Suppressor macrophage (primary cell): ENCODE measurements at places on chromosomes 5 and 9.

GRCh38 chr5:165138236-165138635 is 1632.8 kb downstream of the MAT2B start:
- DNase-seq, result no peak

- DNase-seq, result no peak
Measured at GRCh38 chr9:77023726-77024125, 4.3 kb downstream of the FOXB2 start.

GRCh38 chr5:82704381-82704780 is 372.8 kb downstream of the TMEM167A start:
- DNase-seq, result no peak

GRCh38 chr9:86500667-86501435 is 146.6 kb upstream of the TUT7 start:
- peak; percentile 40 for DNase-seq

DNA sequence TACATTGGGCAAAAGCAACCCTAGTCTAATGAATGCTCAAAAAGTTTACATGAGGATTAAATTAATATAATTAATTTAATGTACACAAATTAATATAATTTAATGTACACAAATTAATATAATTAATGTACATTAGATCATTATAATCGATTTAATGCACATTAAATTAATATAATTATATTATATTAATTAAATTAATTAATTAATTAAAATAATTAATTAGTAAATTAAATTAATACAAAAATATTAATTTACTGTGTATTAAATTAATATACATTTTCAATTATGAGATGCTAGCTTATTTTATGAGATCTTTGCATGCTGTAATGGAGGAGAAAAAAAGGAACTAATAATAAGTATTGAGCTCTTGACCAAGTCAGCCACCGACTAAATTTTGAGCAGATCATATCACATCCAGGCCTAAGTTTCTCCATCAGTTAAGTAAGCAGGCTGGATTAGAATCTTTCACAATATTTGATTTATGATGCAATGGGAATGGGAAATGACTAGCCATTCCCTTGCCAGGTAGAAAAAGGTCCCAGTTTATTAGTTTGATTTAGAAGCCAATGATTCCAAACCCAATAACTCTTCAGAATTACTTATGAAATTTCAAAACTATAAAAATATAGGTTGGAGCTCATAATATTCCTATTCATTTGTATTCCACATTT is 533.4 kb upstream of the GRIA1 start:
- no peak for DNase-seq

DNA sequence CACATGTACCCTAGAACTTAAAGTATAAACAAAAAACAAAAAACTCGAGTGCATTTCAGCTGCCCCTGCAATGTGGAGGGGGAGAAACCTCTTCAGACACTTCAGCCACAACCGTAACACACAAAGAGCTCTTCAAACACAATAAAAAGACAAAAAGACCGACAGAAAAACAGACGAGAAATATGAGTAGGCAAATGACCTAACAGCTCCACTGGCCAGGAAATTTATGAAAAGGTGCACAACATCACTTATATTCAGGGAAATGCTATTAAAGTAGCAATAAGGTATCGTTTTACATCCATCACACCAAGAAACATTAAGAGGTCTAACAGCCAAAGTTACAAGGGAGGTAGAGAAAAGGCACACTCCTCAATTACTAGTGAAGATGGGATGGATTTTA is 6.2 kb downstream of the ZBED3 start:
- DNase-seq, result no peak

- no peak for DNase-seq
Measured at GRCh38 chr5:51397996-51398395, 14.7 kb downstream of the ISL1 start.

GRCh38 chr5:100840370-100840769 is 62.7 kb downstream of the ST8SIA4 start:
- DNase-seq, result peak; percentile 73

DNA sequence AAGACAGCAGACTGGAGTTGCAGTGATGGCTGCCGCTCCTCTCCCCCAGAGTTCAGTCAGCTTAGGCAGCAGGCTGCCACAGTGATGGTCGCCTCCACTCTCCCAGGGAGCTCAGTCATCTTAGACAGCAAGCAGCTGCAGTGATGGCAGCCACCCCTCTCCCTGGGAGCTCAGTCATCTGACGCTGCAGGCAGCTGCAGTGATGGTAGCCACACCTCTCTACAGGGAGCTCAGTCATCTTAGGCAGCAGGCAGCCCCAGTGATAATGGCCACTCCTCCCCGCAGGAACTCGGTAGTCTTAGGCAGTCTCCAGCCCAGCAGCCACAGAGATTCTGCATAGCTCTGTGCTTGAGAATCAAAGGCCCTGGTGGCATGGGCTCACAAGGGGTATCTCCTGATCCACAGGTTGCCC is 582.7 kb downstream of the DTWD2 start:
- DNase-seq, result no peak

DNA sequence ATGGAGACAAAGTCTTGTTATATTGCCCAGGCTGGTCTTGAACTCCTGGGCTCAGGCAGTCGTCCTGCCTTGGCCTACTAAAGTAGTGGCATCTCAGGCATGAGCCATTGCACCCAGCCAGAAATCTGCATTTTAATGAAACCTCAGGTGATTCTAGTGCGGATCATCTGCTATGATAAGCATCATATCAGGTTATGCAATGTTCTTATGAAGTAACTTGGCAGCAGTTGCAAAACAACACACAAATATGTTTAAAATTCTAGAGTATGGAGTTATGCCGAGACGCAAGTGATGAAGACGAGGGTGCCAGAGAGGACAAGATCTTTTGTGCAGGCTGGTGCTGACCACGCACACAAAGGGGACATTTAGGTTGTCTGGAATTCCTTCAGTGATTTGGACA is 153.2 kb upstream of the MEF2C start:
- DNase-seq, result no peak

GRCh38 chr5:76642390-76643040 is 19.3 kb upstream of the F2RL2 start:
- DNase-seq, result no peak

DNA sequence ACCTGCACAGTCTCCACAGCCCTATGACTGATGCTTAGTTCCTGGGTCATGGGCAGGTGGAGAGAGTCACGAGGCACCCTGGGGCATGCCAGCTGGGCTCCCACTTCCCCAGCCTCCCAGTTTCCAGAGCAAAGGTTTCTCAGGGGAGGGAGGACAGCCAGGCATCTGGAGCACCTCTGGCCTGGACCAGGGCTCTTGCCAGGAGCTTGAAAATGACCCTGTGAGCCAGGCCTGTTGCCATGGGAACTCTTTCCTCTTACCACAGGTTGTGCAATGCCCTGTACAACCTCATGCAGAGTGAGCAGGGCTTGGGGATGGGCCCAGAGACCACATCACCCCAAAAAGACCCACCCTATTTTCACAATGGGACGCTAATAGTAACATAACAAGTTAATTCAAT is 113.1 kb downstream of the PSD2 start:
- peak; percentile 12 for DNase-seq

- DNase-seq, result no peak
Measured at GRCh38 chr9:96417661-96418082, 498 bp downstream of the ZNF367 start.

GRCh38 chr5:138989720-138990119 is 114.6 kb upstream of the LRRTM2 start:
- DNase-seq, result no peak

GRCh38 chr9:806285-807156 is 35.0 kb upstream of the DMRT1 start:
- DNase-seq, result peak; percentile 67

GRCh38 chr5:132369474-132370180 is at the start of gene SLC22A5:
SLC22A5 (plus strand) TSS chr5:132369710; CDS start chr5:132369973, 263 bp downstream.
- DNase-seq, result peak; percentile 56

- DNase-seq, result no peak
Measured at GRCh38 chr5:139838381-139839197, 43.0 kb downstream of the PSD2 start.

- no peak for DNase-seq
Measured at GRCh38 chr5:102453716-102454115, 45.1 kb downstream of the SLCO6A1 start.

DNA sequence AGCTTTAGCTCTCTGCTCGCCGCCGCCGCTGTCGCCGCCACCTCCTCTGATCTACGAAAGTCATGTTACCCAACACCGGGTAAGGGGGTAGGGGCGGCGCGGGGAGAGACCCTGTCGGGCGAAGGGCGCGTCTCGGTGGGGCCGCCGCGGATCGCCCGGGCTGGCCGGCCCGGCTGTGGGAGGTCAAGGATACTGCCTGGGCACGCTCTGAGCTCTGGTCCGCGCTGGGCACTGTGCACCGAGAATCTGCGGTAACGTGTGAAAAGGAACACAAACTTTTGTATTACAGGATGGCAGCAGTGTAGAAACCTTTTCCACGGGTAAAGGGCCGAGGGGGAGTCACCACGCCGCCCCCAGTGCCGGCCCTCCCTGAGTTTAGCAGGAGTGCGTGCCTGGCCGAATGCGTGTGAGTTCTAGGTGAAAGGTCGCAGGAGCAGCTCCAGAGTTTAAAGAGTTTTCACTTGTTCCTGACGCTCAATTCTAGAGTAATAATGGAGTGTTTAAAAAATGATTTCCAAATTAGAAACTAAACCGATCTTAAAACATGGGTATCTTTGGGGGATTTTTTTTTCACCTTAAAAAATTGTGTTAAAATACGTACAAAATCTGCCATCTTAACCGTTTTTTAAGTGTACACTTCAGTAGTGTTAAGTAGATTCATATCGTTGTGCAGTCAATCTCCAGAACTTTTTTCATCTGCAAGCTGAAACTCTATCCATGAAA is at the start of gene HSDL2:
Gene HSDL2, plus strand, starts transcription at position 7 of the 723 bp plus-strand sequence. Its CDS starts 56 bp downstream, at position 63.
- DNase-seq, result no peak

- DNase-seq, result no peak
Measured at GRCh38 chr5:2238732-2239131, 356.0 kb upstream of the IRX4 start.

DNA sequence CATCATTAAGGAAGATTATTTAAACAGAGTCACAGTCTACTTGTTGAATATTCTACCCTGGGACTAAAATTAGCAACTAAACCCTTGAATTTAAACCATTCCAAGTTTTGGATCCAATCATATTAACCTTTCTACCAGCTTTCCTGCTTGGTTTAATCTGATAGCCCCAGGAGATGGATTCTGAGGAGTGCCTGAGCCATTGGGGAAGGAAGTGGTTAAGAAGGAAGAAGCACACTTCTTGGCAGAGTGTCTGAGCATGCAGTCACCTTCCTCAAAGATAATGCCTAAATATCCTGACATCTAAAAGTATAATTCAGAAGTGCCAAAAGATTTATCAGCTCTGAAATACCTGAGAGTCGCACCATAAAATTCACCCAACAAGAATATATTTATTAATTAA is 74.1 kb upstream of the SNCAIP start:
- DNase-seq, result no peak

GRCh38 chr9:37441776-37442370 is 19.4 kb downstream of the GRHPR start:
- DNase-seq, result no peak

DNA sequence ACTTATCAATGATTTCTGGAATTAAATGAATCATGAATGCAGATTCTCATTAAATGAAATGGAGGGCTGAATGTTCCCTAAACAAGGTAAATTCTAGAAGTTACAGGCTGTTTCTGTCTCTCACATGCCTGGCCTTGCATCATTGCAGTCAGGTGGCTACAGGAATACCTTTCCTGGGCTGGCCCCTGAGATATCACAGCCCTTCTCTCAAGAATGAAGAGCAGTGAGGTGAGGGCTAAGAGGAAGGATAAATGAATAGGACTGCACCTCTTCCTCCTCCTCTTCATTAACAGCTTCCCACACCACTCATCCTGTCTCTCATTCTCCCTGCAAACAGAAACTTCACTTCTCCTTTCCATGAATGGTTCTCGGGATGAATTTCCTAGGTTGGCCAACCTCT is 22.5 kb downstream of the ARHGEF28 start:
- no peak for DNase-seq

GRCh38 chr9:126956917-126957686 is 42.5 kb downstream of the RALGPS1 start:
- no peak for DNase-seq

GRCh38 chr5:3325972-3326840 is 269.4 kb upstream of the IRX1 start:
- DNase-seq, result no peak

DNA sequence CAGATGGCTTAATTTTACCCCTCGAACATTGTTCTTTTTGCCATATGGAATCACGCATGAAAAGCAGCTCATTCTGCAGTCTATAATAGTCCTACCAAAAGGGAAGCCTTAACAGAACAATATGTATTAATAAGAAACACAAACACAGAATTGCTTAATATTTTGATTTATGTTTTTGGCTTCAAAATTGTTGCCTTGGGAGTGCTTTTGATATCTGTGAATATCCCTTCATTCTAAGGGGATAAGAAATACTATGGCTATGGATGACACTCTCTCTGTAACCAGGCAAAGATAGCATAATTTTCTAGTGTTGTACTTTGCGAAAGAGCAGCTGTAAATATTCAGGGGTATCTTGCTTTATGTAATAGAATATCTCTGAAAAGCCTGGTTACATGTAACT is 26.3 kb upstream of the CFAP95 start:
- no peak for DNase-seq
